ENCODE measurements at places on chromosomes 1 and 21.

GRCh38 chr1:237774246-237774645, 116.5 kb downstream of the ZP4 start:
- DNase-seq, result no peak

DNA sequence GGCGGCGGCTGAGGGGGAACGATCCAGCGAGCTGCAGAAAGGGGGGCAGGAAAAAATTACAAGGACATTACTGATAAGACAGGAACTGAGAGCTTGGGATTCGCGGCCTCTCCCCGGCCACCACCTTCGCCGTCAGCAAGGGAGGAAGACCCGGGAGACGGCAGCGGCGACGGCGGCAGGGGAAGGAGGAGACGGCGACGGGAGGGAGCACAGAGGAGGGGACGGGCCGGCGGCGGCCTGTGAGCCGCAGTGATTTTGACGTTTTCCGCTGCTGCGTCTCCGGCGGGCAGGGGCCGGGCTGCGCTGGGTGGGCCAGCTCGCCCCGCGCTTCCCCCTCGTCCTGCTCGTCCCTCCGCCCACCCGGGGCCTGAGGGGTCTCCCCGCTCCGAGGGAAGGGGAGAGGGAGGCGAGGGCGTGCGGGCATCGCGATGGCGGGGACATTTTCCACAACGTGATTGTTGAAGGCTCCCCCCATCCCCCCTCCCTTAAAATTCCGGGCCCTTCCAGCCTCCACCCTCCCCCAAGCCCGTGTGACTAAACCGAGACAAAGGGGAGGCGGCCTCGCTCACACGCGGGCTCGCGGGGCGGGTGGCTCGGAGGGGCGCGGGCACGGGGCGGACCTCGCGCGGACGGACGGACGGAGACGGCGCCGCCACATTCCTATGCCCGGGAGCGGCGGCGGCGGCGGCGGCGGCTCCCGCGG, 407 bp downstream of the CAMSAP2 start:
- DNase-seq, result peak; percentile 65

- DNase-seq, result no peak
Measured at GRCh38 chr1:79131626-79132025, 125.1 kb upstream of the ADGRL4 start.

DNA sequence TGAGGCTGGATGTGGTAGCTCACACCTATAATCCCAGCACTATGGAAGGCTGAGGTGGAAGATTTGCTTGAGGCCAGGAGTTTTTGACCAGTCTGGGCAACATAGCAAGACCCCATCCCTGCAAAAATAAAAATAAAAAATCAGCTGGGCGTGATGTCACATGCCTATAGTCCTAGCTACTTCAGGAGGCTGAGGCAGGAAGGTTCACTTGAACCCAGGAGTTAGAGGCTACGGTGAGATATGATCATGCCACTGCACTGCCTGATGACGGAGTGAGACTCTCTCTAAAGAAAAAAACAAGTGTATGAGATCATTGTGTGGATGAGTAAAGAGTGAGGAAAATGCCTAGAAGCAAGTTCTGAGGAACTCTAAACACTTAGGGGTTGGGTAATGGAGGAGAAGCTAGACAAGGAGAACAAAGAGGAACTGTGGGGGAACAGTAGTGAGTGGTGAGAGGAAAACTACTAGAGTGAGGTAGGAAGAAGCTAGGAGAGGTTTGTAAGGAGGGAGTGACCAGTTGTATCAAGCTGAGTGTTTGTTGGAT, 17.0 kb downstream of the CLIC4 start:
- no peak for DNase-seq

- DNase-seq, result no peak
Measured at GRCh38 chr1:210582205-210582970, 253.7 kb downstream of the HHAT start.

GRCh38 chr1:55309053-55309452, 93.9 kb upstream of the USP24 start:
- DNase-seq, result no peak

DNA sequence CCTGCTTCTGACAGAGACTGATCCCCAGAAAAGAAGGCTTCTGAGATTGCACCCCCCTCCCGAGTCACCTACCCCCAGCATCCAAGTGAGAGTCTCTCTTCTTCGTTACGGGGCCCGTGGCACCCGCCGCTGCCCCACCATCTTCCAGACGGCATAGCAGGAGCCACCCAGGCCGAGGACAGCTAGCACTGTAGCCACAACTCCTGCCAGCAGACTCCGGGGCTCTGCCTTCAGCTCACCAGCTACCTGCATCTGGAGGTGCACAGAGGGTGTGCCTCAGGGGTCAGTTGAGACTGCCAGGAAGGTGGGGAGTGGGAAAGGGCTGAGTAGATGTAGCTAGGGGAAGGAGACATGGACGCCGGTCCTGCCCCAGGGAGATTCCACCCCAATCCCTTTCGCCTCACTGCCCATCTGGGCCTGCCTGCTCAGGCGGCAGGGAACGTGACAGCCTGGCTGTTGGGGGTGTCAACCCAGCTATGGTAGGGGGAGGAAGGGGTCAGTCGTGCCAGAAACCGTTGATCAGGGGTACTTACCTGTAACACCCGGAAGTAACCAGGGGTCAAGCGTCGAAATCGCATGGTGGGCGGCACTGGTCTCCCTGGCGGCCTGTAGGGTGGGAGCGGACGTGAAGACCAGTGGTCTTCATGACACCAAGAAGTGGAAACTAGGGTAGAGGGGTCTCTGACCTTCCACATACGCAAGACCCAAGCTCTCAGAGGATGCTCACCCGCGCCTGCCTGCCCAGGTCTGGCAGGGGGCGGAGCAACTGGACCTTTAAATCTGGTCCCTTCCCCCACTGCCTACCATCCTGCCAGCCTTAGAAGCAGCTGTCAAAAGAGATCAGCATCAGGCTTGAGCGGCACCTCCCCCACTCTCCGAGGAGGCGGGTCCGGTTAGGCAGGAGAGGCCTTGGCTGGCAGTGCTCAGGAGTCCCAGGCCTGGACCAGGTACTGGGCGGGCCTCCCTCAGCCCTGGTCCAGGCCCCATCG, at the start of gene ZNF593OS:
ZNF593OS (minus strand) TSS at position 749 of the 989 bp plus-strand sequence; CDS start at position 578, 171 bp downstream.
- DNase-seq, result no peak

DNA sequence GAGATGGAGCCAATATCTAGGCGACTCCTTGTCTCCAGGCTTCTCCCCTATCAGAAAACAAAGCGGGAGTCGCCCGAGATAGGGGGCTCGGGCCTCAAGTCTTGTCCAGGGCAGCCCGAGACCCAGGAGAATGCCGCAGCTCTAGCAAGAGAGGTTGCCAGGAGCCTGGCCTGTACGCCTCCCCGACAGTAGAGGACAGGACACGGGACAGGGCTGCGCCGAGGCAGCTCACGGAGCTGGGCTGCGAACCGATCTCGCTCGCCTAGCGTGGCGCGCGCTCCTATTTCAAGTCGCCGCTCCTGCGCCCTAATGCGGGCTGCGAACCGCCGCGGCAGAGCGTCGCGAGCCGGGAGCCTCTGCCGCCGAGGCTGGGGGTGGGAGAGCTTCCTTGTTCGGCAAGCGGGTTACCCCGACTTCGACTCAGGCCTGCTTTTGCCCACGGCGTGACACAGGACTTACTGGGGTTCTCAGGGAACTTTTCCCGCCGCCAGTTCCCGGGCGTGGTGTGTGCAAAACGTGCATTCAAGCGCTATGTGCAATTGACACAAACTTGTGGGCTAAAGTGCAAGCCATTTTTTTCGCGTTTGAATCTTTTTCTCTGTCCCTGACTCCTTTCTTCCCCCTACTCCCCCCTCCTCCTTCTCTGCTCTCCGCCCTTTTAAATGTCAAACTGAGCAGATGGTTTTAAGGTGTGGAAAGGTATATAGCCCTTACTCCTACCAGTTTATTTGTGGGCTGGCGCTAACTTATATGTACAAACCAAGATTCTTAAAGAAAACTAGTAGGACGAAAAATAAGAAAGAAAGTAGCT, 2.4 kb upstream of the PROX1 start:
- DNase-seq, result no peak

- DNase-seq, result no peak
Measured at GRCh38 chr1:66532798-66533783, 862 bp upstream of the SGIP1 start.

- DNase-seq, result peak; percentile 81
Measured at GRCh38 chr1:20255666-20256065, 35.0 kb upstream of the VWA5B1 start.

DNA sequence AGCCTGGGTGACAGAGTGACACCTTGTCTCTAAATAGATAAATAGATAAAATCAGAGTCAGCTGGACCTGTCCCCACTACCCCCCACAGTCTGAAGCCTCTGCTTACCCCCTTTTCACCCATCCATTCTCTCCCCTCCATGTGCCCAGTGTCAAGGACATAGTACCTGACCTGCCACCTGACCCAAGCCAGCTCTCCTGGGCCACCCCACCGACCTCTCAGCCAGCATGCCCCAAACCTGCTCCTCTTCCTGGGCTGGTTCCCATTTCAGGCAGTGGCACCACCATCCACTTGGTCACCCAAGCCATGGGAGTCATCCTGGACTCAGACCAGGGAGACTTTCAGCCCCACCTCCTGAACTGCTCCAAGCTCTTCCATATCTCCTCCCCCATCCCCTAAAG, 28.2 kb downstream of the CITED4 start:
- no peak for DNase-seq

DNA sequence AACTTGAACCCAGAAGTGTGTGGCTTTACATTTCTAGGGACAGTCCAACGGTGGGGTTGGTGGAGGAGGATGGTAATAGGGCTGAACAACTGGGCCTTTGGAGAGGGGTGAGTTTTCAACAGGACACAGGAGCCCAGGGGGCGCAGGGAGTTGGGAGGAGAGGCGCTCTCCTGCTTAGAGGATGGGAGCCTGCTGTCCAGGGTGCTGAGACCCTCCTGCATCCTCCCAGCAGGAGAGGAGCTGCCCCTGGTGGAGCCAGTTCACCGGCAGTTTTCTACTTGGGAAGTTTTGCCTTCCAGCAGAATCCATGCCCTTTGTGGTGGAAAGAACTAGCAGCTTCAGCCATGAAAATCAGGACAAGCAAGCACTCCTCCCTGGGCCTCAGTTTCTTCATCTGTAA, 8.6 kb downstream of the KCNC4 start:
- no peak for DNase-seq

- DNase-seq, result no peak
Measured at GRCh38 chr21:14589855-14590563, 43.9 kb upstream of the SAMSN1 start.

- DNase-seq, result no peak
Measured at GRCh38 chr21:14567331-14568279, 21.5 kb upstream of the SAMSN1 start.

- no peak for DNase-seq
Measured at GRCh38 chr1:11295905-11296304, 22.9 kb downstream of the UBIAD1 start.

GRCh38 chr1:201849372-201850052, 20.6 kb downstream of the IPO9 start:
- no peak for DNase-seq

GRCh38 chr1:94734963-94735901, 84.9 kb upstream of the SLC44A3 start:
- DNase-seq, result no peak

DNA sequence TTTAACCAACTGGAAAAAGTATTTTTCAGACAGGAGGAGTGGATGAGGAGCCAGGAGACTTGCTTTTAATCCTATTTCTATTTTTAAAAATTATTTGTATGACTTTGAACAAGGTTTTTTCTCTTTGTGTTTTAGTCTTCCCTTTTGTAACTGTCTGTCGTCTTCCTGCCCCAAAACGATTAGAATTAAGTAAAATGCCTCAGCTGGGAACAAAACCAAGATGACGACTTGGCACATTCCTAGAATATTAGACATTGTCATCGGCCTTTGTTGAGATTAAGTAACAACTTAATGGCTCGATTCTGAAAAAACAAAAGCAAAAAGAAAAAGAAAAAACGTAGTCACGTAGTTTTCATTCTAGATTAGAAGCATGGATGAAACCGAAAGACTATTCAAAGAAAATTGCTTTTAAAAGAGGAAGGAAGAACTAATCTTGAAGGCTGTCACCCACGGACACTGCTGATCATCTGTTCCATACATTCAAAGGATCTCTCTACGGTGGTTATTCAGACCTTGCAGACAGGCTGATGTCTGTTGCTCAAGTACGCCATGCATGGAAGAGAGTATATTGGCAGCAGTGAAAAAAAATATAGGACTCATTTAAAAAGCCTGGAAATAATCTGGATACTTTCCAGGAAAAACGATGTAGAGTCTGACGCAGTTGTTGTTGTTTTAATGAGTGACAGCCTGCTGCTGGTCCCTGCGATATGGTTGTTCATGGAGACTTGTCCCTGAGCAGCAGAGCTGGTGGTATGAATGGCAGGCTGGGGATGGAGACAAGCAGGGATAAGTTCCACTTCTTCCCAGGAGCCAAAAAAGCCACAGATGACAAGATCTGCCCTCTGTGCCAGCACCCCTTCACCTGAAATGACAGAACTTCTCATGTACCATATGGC, 16.8 kb downstream of the GNG4 start:
- no peak for DNase-seq

DNA sequence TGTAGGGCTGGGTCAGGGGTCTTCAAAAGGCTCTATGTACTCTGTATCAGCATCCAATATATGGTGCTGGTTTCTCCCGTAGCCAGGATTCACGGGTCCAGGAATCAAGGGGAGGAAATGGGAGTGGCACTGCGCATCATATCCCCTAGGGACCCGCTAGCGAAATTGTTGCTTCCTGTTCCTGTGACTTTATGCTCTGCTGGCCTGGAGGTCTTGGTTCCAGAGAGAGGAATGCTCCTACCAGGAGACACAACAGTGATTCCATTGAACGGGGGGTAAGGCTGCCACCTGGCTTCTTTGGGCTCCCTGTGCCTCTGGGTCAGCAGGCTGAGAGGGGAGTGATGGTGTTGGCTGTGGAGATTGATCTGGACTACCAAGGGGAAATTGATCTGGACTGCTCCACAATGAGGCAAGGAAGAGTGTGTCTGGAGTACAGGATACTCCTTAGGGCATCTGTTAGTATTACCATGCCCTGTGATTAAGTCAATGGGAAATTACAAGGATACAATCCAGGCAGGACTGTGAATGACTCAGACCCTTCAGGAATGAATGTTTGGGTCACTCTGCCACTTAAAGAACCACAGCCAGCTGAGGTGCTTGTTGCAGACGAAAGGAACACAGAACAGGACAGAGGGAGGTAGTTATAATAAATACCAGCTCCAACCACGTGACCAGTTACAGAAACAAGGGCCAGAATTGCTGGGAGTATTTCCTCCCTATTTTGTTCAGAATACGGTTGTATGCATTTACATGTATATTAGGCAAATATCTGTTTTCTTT, 10.2 kb downstream of the SPSB1 start:
- DNase-seq, result peak; percentile 66

GRCh38 chr1:195799016-195799415, 809.2 kb downstream of the KCNT2 start:
- no peak for DNase-seq

- no peak for DNase-seq
Measured at GRCh38 chr1:228889289-228889688, 154.0 kb downstream of the RHOU start.

DNA sequence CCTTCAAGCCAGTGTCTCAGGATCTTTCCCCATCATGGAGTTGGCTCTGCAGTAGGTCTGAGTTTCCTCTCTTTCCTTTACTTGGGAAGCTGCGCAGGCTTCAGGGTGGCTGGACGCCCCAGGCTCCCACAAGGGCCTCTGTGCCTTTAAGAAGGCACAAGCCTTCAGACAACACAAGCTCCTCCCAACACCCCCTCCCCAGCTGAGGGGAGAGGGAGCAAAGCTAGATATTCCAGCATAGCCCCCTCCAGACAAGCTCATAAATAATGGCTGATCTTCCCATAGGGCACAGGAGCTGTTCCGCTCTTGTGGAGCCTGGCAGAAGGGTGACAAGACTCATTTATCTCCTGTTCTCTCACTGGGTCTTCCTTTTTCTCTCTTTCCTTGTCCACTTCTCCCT, 27.9 kb upstream of the ATP2B4 start:
- DNase-seq, result no peak

Measured in HT-29 (cell line).